ENCODE measurements at places on chromosomes 2 and 18.

DNA sequence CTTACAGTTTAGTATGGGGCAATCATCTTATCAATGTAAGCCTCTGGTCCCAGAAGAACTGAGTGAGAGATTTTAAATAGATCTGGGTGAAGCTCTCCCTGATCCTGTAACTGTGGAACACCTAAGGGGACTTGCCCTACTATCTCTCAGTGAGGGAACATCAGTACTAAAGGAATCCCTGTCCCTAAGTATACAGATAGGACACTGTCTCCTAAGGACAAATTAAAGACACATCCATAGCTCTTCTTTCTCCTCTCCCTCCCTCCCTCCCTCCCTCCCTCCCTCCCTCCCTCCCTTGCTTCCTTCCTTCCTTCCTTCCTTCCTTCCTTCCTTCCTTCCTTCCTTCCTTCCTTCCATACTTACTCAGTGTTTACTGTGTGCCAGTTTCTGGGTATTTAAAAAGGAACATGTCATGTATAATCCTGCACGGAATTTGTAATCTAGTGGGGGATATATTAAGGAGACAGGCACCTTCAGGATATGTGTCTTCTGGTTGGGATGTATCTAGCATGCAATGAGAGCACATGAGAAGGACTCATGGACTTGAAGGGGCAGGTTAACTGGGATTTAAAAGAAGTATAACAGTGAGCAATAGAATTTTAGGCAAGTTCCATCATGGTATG is 222.2 kb upstream of the ATP5MC3 start:
- no peak for DNase-seq

GRCh38 chr2:241897231-241897916 is 27.8 kb downstream of the RTP5 start:
- DNase-seq = no peak

GRCh38 chr18:62898359-62898758 is 183.0 kb downstream of the PHLPP1 start:
- DNase-seq = no peak

DNA sequence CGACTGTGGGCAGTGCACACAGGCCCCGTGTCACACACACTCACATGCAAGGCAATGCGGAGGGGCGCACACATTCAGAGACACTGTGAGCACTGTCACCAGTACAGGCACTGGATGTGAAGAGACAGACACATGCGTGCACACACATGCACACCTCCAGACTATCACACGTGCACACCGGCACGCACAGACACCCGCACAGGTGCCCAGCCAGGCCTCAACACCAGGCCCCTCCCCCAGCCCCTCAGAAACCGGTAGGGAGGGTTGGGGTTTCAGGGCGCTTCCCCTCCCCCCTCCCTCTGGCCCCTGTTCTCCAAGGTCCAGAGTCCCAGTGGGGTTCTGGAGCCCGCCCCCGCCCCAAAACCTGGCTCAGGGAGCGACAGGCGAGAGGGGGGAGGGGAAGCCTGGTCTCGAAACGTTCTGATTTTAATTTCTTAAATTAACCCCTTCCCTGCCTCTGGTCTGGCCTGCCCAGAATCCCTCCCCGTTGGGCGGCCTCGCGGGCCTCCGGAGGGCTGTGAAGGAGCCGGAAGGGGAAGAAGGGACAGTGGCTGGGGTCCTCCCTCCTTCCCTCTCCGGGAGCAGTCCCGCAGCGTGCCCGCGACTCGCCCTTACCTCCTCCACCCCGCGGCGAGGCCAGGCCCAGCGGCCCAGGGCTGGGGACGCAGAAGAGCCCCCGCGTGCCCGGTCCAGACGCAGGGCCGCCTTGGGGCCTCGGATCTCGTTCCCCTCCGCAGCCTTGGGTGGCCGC is 558 bp downstream of the FBXO41 start:
- no peak for DNase-seq

GRCh38 chr18:3036108-3036507 is 23.2 kb upstream of the LPIN2 start:
- no peak for DNase-seq

DNA sequence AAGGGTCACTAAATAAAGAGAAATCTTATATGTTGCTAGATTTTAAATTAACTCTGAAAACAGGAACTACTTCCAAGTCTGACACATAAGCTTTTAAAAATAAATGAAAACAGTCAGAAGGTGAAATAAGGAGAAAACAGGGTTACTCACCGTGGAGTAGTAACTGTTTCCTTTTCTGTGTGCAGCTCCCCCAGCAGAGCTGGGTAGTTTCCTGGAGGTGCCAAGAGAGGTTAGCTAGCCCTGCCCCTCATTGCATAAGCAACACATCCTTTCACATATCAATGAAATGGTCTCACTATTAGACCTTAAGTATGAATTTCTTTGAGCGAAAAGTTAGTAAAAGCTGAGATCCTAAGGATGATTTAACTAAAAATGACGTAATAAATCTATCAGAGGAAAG is 54.0 kb upstream of the GPR75 start:
- peak; percentile 68 for DNase-seq

DNA sequence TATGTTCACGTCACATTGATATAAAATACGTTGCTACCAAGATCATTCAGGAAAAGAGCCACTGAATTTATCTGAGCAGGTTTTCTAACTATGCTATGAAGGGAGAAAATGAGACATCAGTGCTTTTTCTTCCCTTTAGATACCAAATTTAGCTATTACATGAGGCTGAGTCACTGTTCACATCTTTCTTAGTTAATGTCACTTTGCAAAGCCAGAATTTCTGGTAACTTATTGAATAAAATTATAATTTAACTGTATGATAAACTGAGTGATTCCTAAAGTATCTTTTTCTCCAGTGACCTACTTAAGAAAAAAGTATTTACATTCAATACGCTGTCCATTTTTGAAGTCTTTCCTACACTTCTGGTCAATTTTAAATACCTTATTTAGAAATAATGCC is 22.7 kb downstream of the C1D start:
- peak; percentile 36 for DNase-seq

GRCh38 chr18:10322435-10322834 is 132.0 kb upstream of the APCDD1 start:
- DNase-seq = peak; percentile 37

DNA sequence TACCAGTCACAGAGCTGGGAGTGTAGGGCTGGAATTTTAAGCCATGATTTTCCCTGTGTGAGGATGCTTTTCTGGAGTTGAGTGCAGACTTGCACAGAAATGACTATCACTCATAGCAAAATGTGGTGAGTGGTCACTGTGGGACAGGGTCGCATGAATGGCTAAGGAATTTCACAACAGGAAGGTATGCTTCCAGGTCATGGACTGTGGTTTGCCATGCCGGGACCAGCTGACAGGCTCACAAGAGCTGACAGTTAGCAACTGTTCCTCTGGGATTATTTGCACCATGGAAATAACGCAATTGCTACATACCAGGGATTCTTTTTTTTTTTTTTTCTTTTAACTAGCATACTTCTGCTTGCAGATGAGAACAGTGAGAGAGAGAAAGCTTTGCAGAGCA is 3.8 kb upstream of the UXS1 start:
- peak; percentile 91 for DNase-seq

GRCh38 chr2:171688129-171688465 is 828 bp downstream of the DYNC1I2 start:
- DNase-seq = peak; percentile 35

GRCh38 chr2:120108049-120108448 is 95.2 kb downstream of the EPB41L5 start:
- peak; percentile 91 for DNase-seq

DNA sequence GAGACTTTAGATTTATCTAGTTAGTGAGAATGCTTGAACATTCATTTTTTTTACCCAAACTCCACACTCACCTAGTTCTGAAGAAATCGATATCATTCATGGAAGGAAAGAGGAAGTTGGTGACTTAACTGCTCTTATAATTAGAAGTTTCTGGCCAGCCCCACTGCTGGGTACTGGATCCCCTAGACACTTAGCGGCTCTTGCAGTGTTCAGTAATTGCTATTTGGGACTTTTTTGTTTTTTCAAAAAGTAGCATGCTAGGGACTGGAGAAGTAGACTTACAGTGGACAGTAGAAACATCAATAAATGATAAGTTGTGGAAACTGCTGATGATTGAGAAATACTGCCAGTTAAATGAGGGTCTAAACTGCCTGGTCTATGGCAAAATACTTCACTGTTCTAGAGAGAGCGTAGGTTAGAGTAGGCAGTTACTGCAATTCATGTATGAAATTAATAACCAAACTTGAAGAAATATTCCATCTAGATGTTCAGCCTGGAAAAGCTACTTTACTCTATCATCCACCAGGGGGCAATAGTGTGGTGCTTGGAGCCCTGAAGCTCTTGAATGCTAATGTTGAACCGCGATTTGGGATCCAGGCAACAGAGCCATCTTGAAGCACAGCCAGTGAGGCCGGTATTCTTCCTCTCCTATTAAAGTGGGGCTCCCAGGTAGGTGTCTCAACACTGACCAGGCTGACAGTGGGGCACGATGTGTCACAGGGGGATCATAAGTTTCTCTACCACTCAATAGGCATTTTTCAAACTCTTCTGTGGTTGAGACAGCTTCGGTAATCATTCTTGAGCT is 146.1 kb upstream of the SESTD1 start:
- DNase-seq = peak; percentile 73

DNA sequence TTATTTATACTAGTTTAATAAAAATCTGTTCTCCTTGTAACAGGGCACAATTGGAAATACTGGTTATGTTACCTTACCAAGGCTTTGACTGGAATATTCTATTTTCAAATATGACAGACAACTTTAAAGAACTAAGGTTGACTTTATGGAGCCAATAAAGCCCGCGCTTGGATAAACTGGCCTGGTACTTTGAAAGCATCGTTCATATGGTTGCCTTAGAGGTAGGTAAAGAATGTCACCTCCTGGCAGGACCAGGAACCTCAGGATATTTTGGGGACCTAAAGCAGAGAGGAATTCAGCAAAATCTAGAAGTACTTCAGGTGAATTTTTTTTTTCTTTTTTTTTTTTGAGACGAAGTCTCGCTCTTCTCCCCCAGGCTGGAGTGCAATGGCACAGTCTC is 71.2 kb upstream of the CREB1 start:
- no peak for DNase-seq

GRCh38 chr2:61554604-61555003 is 16.4 kb upstream of the XPO1 start:
- DNase-seq = no peak

GRCh38 chr2:7639476-7639875 is 722.3 kb downstream of the RNF144A start:
- no peak for DNase-seq

DNA sequence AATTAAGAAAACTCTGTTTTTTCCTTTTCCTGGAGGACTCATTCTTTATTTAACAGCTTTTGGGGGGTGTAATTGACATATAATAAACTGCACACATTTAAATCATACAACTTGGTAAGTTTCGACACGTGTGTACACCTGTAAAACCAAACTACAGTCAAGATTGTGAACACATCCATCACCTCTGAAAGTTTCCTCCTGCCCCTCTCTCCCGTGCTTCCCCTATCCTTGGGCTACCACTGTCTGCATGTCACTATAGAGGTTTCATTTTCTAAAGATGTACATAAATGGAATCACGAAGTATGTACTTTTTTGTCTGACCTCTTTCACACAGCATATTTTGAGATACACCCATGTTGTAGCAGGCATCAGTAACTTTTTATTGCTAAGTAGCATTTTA is 100.0 kb downstream of the BIN1 start:
- DNase-seq = no peak

- no peak for DNase-seq
These were observed 776.2 kb downstream of the RNF144A start for GRCh38 chr2:7693246-7694075.

GRCh38 chr18:35993013-35993412 is 20.5 kb downstream of the RMP24 start:
- no peak for DNase-seq

GRCh38 chr2:42568401-42569115 is at the start of gene MTA3:
Gene MTA3 (plus strand): TSS chr2:42568632. CDS start chr2:42568746, 114 bp downstream.
- no peak for DNase-seq

DNA sequence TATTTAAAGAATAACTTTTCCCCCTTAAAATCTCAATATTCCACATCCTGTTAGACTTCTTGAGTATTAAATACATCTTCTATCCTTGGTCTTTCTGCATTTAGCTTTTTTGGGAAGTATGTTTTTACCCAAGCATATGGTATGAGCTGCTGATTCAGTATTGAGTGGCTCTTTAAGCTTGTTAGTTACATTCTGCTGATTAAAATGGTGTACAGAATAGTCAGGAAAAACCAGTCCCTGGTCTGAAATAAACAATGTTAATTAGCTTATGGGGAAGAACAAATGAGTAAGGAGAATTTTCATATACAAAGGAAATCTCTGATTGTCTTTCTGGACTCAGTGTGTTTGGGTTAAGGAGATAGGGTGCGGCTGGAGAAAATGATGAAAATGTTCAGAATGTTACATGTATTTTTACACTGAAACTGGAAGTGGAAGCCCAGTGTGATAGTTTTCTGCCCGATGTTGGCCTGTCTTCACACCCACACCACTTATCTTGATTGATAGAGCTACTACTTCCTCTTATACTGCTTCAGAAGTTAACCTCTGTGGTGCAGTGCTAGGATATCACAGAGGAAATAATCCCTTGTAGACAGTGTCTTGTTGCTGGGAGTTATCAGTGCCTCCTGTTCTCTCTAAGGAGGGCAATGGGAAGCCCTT is 84.0 kb downstream of the MSH2 start:
- DNase-seq = no peak

DNA sequence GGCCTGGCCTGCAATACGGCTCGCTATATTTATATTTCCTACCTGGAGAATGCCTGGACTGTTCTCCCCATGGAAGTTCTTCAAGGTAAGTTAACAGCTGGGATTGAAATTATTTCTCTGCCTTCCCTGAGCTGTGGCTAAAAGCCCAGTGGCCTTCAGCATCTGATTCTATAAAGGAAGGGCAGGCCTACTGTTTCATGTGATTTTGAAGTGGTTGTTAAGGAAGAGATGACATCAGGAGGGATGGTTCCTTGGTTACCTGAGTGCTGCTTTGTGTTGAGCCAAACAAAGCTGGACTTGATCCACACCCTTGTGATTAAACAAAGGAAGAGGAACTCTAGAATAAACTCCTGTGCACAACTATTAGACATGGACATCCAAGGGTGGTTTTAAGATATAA is 61.6 kb downstream of the MFSD6 start:
- DNase-seq = peak; percentile 63

All from fibroblast of mammary gland (primary cell).